ENCODE measurements at places on chromosomes 4 and X.
A peak's percentile ranks its signal among the peaks of the same experiment; 100 is the strongest.

GRCh38 chr4:131459430-131460101, 1689.5 kb upstream of the PCDH10 start:
- DNase-seq: no peak

DNA sequence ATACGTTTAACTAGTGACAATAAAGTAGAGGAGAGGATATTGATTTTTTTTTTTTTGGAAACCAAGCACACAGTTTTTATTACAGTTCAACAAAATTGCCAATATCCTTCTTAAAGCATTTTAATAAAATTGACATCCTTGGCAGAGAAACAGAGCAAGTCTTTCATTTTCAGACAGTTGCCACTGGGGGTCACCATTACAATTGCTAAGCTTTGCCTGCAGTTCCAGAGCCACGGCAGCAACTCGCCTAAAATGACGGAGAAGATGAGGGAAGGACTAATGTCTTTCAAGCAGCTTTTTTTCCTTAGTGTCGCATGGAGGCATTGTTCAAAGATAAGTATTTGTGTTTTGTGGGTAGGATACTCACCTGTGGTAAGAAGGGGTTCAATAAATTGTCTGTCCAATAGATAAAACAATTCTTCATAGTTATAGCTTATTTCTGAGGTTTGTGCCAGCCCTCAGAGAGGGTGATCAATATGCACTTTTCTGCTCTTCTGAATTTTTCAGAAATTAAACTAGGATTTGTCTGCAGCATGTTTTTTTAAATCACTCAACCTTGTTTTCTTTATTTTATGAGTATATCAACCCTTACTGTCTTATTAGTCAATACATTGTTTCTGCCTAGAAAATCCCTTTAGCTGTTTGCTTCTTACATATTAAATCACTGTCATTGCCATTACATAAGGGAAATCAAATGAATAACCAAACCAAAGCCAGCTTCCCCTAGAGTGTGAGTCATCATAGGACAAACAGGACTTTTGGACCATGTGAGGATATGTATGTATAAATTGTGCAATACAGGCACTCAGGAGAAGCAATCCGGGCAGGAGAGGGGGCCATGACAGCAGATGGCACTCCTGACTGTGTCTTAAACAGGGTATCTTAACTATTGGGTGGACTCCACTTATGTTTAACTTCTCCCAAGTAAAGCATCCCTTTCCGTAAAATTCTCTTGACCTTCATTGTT, 508.1 kb upstream of the ARX start:
- peak; percentile 11 for DNase-seq

GRCh38 chr4:156638334-156638733, 333.3 kb downstream of the PDGFC start:
- DNase-seq: no peak

GRCh38 chrX:11740794-11741193, 17.2 kb upstream of the MSL3 start:
- DNase-seq: no peak

DNA sequence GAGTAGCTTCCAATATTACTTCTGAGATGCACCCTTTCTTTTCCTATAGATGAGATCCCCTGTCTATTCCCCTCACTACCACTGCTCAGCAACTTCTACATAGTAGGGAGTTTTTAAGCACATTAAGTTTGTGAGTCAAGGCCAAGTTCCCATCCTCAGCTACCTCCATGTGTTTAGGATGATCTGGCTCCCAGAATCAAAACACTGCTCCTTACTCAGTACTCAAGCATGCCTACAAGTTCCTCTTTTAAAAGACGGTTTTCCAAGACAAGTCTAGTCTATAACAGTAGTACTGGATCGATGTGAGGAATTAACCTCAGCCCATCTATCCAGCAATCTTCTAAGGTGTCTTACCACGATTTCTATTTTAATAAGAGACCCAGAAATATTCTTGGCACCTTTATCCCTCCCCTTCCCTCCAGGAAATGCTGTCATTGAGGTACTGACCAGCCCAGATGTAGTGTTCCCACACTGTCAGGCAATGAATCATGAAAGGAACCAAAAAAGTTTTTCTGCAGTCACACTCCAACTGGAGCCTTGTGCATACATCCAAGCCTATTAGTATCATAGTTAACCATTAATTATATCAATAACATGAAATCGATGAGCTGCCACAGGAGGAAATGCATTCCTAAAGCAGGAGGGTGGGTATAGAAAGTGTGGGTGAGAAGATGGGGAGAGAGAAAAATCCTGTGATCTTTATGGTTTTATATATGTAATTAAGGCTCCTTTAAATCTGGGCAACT, 29.6 kb downstream of the AREG start:
- DNase-seq: no peak

- no peak for DNase-seq
Measured at GRCh38 chr4:130110770-130111169, 1014.8 kb downstream of the C4orf33 start.

GRCh38 chrX:102975016-102975415, 37.9 kb downstream of the RAB40AL start:
- DNase-seq: no peak

DNA sequence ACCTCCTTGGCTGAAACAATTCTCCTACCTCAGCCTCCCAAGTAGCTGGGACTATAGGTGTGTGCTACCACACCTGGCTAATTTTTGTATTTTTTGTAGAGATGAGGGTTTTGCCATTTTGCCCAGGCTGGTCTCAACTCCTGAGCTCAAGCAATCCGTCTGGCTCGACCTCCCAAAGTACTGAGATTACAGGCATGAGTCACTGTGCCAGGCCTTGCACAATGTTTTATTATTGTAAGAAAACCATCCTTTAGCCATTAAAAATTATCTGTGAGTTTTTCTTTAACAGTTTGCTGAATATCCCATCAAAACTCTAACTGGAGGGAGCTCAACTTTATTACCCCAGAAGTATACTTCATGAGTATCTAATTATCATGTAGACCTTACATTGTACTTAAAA, 900.3 kb downstream of the PCDH7 start:
- DNase-seq: no peak

- no peak for DNase-seq
Measured at GRCh38 chr4:150425161-150425560, 156.8 kb upstream of the MAB21L2 start.

DNA sequence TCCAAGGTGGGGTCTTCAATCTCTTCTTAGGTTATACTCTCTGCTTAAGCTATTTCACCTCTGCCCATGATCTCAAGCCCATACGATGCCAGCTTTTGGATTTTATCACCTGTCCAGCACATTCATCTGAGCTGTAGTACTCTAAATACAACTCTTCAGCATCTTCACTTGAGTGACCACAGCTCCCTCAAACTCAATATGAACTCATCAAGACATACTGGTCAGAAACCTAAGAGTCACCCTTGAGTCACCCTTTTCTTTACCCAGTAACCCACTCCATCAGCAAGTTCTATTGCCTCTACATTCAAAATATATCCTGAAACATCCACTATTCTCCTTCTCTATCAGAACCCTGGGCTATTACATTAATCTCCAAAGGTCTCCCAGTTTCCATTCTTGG, 69.4 kb downstream of the DCHS2 start:
- no peak for DNase-seq

DNA sequence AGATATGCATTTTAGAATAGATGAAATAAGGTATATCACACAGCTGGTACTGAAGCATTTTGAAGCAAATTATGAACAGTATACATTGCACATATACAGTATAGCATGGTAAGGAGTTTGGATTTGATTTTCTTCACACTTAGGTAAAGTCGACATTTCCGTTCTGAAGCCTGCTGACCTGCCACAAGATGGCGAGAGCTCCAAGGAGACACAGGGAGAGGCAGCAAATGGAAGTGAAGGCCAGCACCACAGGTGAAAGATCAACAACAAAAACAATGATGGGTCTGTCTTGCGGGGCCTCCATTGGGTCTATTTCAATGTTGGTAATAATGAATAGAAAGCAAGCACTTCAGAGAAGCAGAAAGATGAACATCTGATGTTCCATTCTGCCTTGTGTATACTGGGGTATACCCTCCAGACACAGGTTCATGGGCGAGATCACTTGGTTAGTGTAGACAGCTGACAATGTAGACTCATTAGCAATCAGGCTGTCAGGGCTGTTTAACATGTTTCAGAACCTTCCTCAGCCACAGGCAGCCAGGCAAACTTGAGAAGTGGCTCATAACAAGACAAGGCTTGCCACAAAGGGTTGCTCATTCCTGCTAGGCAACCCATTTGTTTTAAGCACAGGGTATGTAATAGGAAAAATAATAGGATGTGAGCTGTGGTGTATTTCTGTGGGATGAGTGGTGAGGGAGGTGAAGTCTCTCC, 21.4 kb upstream of the NOX1 start:
- DNase-seq: peak; percentile 63

DNA sequence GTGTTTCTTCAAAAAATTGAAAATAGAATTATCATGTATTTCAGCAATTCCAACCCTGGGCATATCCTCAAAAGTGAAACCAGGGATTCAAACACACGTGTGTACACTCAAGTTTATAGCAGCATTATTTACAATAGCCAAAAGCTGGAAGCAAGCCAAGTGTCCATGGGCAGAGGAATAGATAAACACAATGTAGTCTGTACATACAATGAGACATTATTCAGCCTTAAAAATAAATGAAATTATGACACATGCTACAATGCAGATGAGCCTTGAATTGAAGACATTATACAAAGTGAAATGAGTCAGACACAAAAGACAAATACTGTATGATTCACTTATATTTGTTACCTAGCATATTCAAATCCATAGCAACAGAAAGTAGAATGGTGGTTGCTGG, 853.4 kb downstream of the STIM2 start:
- DNase-seq: peak; percentile 45

GRCh38 chrX:110691446-110691845, 104.2 kb downstream of the CHRDL1 start:
- no peak for DNase-seq

- DNase-seq: no peak
Measured at GRCh38 chr4:73901031-73901430, 31.8 kb downstream of the CXCL1 start.

DNA sequence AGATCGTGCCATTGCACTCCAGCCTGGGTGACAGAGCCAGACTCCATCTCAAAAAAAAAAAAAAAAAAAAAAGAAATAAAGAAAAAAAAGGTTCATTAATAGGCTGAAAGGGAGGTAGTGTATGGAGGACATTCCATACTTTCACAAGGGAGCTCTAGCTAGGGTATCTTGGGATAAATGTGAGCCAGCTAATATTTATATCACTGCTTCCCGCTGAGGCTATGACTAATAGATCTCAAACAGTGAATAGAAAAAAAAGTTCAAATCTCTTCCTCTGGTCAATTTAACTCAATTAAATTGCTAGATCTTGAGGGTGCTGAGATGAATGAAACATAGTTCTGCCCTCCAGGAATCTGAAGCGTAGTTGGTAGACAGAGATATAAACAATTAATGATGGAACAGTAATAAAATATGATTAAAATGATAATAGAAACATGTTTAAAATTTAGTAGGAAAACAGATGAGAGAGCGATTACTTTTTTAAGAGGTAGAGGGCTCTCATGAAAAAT, 55.7 kb upstream of the SHISA3 start:
- DNase-seq: no peak

DNA sequence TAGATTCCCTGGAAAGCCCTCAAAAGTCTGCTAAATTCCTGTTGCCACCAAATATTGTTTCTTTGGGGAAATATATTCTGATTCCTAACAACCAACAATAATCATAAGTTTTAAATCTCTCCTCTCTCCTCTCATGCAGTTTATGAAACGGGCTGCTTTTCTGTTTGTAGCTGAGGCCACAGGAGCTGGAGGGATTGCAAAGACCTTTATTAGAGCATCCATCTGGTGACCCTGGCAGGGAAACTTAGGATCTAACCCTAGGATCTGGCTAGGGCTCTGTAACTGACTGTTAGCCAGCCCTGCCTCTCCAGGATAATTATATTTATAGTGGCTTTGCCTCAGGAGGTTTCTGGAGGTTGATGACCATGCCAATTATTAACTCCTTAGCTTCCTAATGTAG, 56.9 kb downstream of the SMAD1 start:
- no peak for DNase-seq

- peak; percentile 5 for DNase-seq
Measured at GRCh38 chrX:120463241-120463640, 5.9 kb downstream of the LAMP2 start.

- DNase-seq: no peak
Measured at GRCh38 chr4:163137581-163137980, 29.1 kb downstream of the NAF1 start.

DNA sequence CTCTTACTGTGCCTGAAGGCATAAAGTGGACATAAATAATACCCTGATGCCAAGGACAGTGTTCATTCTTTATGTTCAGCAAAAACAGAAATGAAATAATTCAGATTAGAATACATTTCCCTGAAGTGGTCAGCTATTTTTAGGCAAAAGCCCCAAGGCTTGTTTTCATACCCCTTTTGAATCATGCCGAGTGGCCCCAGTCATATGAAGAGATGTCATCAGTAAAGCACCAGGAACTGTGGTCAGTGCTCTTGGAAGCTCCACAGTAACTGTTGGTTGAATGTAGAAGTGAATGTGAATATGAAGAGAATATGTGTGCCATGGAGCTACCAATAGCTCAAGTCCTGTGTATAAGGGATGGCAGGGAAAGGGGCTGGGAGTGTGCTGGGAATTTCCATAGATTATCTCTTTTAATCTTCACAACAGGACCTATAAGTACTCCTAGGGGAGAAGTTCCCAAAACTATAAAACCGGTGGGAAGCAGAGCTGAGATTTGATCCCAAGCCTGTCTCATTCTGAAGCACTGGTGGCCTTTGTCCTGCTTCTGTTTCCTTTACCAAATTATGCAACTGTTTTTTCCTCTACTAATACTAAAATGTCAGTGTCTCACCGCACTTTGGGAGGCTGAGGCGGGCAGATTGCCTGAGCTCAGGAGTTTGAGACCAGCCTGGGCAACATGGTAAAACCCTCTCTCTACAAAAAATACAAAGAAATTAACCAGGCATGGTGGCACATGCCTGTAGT, 52.6 kb downstream of the FNIP2 start:
- DNase-seq: no peak

GRCh38 chrX:50093625-50094024, 107.2 kb downstream of the AKAP4 start:
- DNase-seq: no peak

- DNase-seq: peak; percentile 2
Measured at GRCh38 chrX:25721564-25721963, 416.6 kb upstream of the MAGEB18 start.

DNA sequence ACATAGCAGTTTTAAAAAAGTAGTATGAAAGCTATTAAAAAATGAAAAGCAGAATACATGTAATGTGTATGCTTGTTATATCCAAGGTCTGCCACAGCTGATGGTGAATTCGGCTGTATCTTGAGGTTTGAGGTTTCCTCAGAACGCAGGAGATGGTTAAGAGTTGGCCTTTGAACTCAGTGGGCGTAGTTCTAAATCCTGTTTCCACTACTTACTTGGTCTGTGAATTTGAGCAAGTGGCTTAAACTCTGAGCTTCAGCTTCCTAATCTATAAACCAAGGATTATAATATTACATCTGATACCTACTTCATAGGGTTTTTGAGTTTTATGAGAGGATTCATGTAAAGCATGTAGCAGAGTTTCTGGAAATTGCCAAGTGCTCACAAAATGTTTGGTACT, 125.2 kb downstream of the STIM2 start:
- DNase-seq: no peak

DNA sequence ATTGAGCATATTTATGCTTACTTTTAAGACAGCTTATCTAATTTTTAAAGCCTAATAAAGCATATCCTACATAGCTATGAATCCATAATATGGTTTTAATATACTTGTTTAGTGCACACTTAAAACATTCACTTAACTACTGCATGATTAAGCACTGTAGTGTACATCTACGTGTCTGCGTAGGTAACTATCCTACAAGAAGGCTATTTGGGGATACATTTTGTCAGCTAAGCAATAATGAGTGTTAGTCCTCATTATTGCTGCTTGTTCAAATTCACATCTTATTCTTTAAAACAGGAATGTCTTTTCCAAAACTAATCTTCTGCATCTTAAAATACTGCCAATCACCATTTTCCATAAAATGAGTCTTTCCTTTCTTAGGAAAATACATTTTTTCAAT, 38.6 kb downstream of the GASK1B start:
- DNase-seq: no peak
